ENCODE measurements at places on chromosomes 13 and 19. TPM values are rescaled to one million over a fixed set of nuclear protein-coding genes. Genes with fewer than 3 reads are reported as not detected.

- DNase-seq, result no peak
Measured at GRCh38 chr13:90171649-90172048, 1175.8 kb upstream of the MIR17HG start.

- DNase-seq, result no peak
Measured at GRCh38 chr19:34171539-34171876, 796 bp upstream of the LSM14A start.

DNA sequence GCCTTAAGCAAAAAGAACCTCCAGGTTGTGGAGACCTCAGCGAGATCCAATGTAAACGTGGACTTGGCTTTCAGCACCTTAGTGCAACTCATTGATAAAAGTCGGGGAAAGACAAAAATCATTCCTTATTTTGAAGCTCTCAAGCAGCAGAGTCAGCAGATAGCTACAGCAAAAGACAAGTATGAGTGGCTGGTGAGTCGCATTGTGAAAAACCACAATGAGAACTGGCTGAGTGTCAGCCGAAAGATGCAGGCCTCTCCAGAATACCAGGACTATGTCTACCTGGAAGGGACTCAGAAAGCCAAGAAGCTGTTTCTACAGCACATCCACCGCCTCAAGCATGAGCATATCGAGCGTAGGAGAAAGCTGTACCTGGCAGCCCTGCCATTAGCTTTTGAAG, 58.5 kb downstream of the ARHGAP35 start:
- no peak for DNase-seq

DNA sequence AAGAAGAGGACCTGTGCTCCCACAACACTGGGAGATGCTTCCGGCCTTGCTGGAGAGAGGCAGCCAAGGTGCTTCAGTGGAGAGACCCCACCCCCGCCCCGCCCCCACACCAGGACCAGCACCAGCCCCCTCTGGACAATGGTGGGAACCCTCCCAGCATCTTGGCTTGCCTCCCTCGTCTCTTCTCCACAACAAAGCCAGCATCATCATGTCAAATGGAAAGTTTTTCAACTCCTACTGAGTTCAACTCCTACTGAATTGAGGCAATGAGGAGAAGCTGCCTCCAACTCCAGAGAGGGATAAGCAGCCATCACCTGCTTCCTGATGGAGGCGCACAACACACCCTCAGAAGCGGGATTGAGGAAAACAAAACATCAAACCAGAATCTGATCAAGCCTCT, 12.8 kb downstream of the DEDD2 start:
- no peak for DNase-seq

- no peak for DNase-seq
Measured at GRCh38 chr19:39497996-39498797, 550 bp upstream of the DLL3 start.

The KLK11 gene
- not detected for total RNA-seq

The RGL3 gene
- 2.7 TPM for total RNA-seq

All from heart right ventricle (tissue), 16 donors.